ENCODE measurements at places on chromosomes 2 and 18.
A peak's percentile ranks its signal among the peaks of the same experiment; 100 is the strongest.

DNA sequence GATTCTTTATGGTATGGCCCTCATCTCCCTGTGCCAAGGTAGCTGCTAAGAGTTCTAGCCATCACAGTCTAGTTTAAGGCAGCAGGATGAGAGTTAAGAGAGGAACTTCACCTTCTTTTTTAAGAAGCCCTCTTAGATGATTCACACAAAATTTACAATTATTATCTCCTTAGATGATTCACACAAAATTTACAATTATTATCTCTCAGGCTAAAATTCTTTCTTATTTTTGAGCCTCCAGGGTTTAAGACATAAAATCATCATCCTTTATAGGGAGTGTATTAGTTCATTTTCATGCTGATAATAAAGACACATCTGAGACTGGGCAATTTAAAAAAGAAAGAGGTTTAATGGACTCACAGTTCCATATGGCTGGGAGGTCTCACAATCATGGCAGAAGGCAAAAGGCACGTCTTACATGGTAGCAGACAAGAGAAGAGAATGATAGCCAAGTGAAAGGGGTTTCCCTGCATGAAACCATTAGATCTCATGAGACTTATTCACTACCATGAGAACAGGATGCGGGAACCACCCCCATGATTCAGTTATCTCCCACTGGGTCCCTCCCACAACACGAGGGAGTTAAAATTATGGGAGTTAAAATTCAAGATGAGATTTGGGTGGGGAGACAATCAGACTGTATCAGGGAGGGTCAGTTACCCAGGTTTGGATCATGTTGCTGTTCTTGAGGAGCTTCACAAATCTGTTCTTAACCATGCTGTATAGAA, 133.0 kb upstream of the MYO3B start:
- no peak for DNase-seq

DNA sequence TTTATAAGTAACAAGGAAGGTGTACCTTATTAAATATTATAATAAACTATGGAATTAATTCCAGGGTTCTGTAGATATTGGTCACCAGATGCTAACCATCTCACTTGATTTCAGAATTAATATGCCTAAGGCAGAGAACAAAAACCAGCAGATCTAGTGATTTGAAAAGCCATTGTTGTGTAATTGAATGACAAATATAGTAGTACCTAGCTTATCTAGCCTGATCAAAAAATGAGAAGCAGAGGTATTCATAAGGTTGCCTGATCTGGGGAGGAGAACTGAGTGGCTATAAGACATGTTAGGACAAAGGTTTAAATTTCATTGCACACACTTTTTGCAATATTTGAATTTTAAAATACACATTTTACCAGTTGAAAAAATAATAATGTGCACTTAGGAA, 132.0 kb upstream of the UBE2E3 start:
- no peak for DNase-seq

DNA sequence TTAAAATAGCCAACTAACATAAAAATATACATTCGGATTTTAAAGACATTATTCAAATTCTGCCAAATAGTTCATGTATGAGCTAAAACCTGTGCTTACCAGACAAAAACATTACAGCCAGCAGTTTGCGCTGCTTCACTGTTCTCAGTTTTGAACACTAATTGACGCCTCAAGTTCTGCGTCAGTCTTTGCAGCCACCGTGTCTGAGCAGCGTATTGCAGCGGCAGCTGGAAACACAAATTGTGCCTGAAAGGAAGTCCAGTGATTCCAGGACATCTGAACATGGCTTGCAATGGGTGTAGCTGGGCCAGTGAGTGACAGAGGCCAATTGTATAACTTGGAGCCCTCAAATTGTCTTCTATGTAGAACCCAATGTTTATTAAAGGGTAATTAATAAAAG, 267.6 kb downstream of the TFCP2L1 start:
- DNase-seq = no peak

DNA sequence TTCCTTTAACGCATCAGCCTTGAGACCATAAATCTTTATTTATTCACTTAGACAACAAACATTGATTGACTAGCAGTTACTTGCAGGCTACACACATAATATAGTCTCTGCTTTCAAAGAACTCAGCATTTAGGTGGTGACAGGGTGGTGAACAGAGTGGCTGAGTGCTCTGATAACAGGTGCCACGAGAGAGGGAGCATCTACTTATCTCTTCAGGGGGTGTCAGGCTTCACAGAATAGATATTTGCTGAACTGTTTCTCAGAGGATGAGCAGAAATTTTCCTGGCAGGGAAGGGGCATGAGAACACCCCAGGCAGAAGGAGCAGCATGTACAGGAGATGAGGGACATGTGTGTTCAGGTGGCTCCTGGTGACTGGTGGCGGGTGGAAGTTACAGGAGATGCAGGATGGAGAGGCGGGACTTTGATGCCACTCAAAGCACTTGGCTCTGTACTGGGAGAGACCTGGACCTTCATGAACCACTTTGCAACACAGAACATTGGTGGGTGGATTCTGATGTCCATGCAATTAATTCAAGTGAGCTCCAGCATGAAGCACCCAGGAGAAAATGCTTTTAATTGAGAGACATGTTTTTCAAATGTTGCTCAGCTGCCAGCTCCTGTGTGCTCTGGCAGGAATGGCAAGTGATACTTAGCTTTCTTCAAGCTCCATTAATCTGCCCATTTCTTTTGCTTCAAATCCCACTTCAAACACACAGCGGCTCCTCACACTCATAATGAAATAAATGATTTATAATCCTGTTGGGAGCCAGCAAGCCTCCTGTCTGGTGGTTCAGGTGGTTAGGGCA, 248.9 kb downstream of the MYCN start:
- DNase-seq = no peak

GRCh38 chr2:236156860-236157194, 11.4 kb downstream of the GBX2 start:
- no peak for DNase-seq

DNA sequence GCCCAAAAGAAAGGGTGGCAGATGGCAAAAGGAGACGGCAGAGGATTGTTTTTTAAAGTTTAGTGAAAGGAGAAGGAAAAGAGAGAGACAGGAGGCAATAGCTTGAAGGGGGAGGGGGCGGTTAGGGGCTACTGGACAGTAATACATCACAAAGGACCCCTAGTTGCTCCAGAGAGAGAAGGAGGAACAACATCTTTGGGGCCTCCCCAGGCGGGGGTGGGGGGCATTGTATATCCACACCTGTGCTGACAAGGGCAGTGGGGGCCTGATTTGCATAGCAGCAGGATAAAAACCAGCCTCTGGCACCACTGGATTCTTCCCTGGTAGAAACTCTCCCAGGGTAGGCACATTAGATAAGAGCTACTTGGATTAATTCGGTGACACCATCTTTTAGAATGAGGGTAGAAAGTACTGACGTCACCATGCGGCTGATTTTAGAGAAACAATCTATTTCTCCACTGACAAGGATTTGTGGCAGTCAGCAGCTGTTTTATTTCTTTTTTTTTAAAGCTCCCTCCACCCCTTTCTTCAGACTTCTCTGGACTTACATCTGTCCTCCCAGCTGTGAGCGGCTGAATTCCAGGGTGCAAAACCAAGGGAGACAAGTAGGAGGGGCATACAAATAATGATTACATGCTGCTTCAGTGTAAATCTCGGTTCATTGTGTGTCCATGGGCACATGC, 199.8 kb upstream of the NRP2 start:
- peak; percentile 69 for DNase-seq

DNA sequence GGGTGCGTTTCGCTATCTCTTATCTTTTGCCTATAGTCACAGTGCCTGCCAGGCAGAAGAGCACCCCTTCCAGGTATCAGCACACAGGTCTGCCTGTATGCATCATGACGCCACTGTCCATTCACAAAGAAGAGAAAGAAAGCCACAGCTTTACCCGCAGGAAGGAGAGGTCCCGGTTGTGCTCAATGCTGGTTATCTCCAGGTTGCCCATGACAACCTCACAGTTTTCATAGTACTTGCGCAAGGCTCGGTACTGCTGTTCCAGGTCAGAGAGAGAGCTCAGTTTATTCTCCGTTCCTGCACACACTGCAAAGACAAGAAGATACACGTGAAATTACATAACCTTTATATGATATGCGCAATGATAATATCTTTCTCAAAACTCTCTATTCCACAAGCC, 414.0 kb downstream of the ERBB4 start:
- peak; percentile 59 for DNase-seq

GRCh38 chr2:79041032-79041448, 15.5 kb downstream of the REG3G start:
- DNase-seq = peak; percentile 58

DNA sequence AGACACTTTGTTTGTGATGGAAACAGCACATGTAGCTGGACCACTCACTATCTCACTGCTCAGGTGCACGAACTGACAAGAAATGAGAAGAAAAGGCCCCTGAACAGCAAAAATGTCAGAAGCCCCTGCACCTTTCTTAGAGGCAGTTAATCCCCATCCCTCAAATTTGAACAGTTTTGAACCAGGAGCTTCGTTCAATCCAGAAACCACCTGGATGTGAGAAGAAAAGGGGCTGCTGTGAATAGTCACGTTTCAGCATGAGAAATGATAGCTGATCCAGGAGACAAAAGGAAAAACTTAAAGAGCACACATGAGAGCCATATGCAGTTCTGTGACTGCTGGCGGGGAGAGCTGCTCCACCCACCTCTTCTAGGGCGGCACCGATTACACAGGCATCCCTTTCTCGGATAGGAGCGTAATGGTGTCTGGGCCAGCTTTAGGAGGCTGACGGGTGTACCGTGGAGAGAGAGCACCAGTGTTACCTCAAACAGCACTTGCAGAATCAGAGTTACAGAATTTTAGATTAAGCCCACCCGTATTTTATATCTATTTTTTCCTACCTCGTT, 117.0 kb upstream of the EML6 start:
- DNase-seq = peak; percentile 57

- no peak for DNase-seq
These were observed 577.3 kb downstream of the EPHA4 start for GRCh38 chr2:220994846-220995245.

GRCh38 chr2:69863298-69863697, 30.5 kb upstream of the SNRNP27 start:
- DNase-seq = no peak

DNA sequence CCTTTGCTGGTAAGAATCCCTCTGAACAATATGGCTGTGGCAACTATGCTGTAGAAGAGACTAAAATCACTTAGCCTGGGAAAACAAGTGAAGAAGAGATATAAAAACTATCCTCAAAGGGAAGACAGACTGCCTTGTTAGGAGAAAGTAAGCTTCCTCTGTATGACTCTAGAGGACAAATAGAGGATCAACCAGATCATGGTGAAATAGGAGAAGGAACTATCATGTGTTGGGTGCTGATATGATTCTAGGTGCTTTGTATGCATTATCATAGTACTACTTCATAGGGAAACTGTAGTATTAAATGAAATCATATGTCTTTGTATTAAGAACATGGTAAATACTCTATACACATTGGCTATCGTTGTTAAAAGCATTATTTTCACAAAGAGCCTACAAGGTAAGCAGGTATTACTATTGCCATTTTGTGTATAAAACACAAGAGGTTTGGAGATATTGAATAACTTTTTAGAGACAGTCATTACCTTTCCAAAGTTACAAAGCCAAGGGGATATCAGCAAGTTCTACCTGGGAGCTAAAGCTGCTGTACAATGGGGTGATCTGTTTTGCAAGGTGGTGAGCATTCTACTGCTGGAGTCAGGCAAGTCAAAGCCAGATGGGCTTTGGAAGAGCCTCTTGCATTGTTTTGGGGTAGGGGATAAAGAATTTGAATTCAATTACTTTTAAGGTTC, 402.6 kb downstream of the ALK start:
- DNase-seq = no peak

DNA sequence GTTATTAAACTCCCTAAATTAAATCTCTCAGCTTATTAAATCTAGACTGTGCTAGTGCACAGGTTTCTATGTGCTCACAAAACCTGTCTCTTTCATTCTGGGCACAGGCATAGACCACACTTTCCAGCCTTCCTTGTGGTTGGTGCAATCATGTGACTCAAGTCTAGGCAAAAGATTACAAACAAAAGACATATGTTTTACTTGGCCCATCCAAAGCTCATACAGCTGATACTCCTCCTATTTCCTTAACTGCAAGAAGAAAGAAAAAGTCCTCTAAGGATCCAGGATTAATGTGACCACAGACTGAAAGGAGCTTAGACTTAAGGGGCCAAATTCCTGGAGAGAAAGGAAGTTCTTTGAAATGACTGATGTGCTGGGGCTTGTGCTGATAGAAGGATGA, 731.3 kb upstream of the RAB6C start:
- peak; percentile 48 for DNase-seq

DNA sequence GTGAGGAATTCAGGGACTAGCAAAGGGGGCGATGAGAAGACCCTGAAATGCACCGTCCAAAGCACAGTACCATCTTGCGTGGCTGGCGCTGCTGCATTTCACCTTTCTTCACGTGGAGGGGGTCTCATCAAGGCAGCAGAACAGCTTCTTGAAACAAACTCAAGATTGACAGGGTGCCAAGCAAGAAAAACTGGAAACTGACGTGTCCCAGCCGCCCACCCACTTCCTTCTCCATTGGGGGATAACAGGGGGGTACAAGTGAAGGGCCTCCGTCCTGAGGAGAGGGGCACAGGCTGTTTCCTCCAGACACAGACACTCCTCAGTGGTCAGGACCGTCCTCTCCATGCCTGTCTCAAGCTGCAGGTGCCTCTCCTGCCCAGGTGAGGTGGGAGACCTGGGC, 32.5 kb downstream of the HDAC4 start:
- DNase-seq = no peak

DNA sequence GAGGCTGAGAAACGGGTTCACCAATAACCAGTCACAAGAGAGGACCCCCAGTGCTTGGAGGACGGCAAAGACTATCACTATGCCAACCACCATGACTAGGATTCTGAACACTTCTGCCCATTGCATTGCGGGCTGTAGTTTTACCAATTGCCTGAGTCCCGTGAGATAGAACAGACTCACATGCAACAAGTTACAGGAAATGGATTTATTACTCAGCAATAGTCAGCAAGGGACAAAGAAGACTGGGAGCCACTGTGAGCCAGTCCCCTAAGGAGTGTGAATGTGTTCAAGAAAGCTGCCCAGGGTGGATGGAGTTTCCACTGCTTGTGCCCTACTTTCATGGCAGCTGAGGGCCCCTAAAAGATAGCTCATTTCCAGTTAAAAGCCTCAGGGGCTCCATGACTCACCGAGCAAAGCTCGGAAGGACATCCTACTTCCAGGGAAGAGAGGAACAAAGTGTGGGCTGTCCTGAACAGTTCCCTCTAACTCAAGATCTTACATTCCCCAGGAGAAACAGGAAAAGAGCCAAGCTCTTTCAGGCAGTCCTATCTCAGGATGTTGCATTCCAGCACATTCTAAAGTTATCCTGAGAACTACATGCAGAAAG, 54.4 kb downstream of the SLC4A3 start:
- DNase-seq = no peak

DNA sequence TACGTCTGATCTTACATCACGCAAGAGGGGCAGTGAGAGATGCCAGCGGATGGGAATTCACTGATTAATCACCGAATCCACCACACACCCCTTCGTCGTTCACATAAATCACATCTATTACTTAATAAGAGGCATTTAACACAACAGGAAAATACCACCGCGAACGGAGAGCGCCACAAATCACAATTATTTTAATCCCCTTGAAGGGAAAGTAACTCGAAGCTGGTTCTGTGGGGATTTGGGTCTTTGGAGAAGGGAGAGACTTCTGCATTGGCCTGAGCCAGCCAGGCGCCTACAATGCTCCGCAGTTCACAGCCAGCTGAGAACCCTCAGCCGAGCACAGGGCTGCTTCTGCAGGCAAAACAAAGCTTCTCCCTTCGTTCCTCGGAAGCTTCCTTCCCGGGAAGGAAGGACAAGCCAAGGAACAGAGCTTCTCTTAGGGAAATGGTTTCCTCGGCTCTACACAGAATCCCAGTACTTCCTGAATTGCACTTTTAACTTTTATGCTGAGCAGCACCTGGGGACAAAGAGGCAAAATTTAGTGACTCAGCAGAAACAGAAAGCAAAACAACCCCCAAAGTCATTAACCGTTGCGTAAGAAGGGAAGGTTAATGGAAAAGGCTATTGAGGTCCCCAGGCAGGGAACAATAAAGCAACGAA, at the start of gene LRP1B:
LRP1B (minus strand) TSS at position 7 of the 660 bp plus-strand sequence. CDS start 287 bp downstream, outside the sequence.
- no peak for DNase-seq

Data from stomach (tissue), 19 donors.